Stimulated activated CD8-positive, alpha-beta memory T cell treated with anti-CD3 and anti-CD28 coated beads, Interleukin-4, amount 100 ng/mL, for 1 hour (primary cell): ENCODE measurements at places on chromosomes 13 and 19.

- no peak for DNase-seq
Measured at GRCh38 chr19:31254180-31254551, 95.1 kb downstream of the TSHZ3 start.

DNA sequence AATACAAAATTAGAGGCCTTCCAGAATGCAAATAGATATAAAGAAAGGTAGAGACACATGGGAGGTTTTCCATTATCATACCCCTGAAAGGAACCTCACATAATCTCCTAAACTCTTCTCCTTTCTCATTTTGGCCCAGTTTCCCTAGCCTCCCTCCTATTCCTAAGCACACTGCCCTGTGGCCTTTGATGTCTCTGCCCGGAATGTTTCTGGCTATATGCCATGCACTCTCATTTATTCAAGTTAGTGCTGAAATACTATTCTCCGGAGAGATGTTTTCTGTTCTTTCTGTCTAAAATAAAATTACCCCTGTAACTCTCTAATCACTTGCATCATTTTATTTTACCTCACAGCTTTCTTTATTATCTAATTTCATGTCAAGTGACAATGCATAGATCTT is 1287.7 kb downstream of the SLITRK5 start:
- DNase-seq = no peak

GRCh38 chr13:58963321-58963720 is 1200.4 kb downstream of the DIAPH3 start:
- no peak for DNase-seq

- DNase-seq = no peak
Measured at GRCh38 chr13:112165712-112166111, 98.8 kb downstream of the SOX1 start.

DNA sequence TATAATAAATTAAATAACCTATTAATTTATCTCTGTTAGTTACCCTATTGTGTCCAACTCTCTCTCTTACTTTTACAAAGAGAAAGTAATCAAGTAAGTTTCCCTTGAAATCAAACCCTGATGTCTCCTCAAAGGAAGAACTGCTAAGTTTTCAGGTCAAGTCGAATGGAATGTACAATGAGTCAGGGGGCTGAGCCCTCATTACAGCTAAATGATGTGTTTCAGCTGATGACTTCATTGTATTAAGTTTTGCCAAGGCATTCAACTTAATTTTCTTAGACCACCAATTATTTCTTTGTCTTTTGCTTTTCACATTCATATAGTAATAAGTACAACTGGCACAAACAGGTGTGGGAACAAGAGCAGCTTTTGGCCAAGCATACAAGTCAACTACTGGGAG is 54.7 kb upstream of the DCT start:
- no peak for DNase-seq

DNA sequence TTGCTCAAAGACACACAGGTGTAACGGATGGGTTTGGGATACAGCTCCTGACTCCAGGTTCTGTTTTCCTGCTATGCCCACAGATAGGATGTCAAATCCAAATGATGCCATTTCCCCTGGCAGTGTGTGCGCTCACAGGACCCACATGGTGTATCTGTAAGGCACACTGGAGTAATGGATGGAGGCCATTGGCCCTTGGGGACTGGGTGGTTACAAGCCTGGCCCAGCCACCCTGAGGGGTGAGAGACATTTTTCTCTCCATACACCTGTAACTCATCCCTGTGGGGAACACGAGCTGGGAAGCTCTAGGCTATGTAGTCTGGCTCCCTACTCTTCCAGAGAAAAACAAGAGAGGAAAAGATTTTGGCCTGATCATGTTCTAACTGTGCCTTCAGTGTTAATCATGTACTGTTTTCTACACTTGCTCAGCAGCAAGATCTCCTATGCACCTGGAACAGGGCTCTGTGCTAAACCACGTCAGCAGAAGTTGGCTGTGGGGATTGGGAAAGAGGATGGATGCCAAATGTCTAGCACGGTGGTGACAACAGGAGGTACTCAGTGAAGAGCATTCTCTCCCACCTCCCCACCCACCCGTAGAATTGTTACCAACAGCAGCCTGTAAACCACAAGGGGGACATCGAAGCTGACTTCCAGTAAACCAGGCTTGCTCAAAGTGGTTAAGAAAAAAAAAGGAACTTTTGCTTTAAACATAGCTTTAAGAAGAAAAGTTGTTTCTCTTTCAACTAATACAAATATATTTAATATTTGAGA is 237.0 kb downstream of the LACC1 start:
- no peak for DNase-seq

DNA sequence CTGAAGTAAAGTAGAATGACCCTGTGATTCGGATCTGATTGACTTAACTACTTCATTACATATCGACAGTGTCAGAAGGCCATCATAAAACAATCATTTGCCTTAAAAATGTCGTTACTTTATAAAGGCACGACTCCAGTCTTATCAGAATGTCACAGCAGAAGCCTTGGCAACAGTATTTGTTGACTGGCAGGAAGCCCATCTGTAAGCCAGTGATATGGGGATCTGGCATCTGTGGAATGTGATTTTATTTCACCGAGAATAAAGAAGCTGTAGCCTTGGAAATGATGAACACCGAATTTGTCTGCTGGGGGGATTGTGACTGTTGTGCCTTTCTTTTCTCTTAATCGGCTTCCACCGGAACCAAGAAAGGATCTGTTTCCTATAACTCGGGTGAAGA is 362.5 kb downstream of the TDRD3 start:
- no peak for DNase-seq

- DNase-seq = no peak
Measured at GRCh38 chr13:23570099-23570920, at the start of gene TNFRSF19. Gene TNFRSF19 (plus strand): TSS chr13:23570412. CDS start chr13:23590184, 19,772 bp downstream.

DNA sequence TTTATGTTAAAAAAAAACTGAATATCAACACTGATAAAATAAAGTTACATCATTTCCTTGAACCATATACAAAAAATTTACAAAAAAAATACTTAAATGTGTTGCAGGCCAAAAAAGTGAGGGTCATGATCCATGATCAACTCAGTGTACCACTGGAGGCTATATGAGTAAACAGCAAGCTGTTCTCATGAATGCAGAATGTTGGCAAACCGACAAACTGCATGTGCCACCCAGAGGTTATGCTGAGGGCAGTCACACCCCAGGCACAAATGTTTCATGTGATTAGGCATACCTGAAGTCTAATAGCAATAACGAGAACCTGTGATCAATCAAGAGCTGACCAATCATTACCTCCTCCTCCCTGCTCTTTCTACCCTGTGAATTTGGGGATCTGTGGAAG is 91.9 kb downstream of the ZNF431 start:
- no peak for DNase-seq

DNA sequence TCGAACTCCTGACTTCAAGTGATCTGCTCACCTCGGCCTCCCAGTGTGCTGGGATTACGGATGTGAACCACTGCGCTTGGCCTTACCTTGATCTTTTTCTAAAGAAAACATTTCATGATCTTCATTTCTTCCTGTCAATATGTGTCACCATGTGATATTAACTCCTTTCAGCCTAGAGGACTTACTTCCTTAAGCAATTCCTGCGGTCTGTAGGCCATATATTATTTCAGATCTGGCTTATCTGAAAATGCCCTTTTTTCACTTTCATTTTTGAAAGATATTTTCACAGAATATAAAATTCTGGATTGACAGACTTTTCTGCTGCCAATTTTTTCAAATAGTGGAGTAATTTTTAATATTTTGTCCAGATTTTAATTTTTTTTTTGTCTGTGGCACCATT is 2.0 kb upstream of the GPR32 start:
- DNase-seq = no peak

- no peak for DNase-seq
Measured at GRCh38 chr13:100128373-100128772, 39.5 kb downstream of the PCCA start.

DNA sequence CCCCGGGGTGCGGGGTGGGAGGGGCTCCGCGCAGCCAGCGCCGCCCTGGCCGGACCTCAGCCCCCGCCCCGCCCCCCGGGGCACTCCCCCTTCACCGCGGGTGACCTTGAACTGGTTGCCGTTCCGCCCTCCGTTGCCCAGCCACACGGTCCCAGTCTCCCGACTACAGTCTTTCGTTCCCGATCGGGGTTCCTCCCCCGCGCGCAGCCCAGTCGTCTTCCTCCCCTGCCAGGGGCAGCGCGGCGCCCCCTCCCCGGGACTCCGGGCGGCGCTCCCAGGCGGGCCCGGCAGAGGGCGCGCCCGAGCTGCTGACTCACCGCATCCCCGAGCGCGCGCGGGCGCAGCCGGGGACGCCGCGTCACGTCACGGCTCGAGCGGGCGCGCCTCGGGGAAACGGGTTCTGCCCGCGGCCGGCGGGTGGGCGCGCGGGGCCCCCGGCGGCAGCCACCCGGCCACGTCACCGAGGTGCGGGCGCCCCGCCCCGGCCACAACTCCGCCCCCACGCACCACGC is 459 bp downstream of the MIDN start:
- peak; percentile 70 for DNase-seq

- DNase-seq = no peak
Measured at GRCh38 chr19:34512254-34512822, 30.8 kb downstream of the WTIP start.

- DNase-seq = no peak
Measured at GRCh38 chr19:6424195-6424938, at the start of gene KHSRP. Gene KHSRP (minus strand): TSS chr19:6424811. CDS start chr19:6424701, 110 bp downstream.

GRCh38 chr19:4272894-4273293 is 6.2 kb upstream of the SHD start:
- no peak for DNase-seq

GRCh38 chr19:55855160-55855559 is 18.8 kb downstream of the NLRP4 start:
- DNase-seq = no peak

DNA sequence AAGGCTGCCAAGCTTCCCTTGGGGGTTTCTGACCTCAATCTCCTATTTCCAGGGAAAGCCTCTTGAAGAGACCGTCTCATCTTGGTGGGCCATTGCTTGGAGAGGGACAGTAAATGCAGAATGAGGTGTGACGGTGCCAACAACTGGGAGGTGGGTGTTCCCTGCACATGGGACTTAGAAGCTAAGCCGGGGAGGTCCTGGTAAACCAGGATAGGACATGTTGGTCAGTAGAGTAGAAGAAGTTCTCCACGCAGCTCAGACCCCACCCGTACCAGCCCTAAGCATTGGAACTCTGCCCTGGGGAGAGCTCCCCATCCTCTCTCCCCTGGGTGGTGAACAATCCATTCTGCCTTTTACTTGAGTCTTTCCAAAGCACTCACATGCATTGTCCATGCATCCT is 92.0 kb downstream of the SOX1 start:
- no peak for DNase-seq

GRCh38 chr13:79534596-79534995 is 53.6 kb downstream of the NDFIP2 start:
- DNase-seq = no peak

GRCh38 chr19:16125737-16126495 is 14.2 kb downstream of the RAB8A start:
- no peak for DNase-seq

- DNase-seq = no peak
Measured at GRCh38 chr13:25473864-25474263, 102.1 kb downstream of the ATP8A2 start.

DNA sequence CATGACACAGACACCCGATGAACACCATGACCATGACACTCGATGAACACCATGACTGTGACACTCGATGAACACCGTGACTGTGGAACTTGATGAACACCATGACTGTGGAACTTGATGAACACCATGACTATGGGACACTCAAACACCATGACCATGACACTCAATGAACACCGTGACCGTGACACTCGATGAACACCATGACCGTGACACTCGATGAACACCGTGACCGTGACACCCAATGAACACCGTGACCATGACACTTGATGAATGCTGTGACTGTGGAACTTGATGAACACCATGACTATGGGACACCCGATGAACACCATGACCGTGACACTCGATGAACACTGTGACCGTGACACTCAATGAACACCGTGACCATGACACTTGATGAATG is 31.5 kb downstream of the ZFR2 start:
- DNase-seq = no peak

GRCh38 chr13:73107481-73107880 is 48.7 kb downstream of the KLF5 start:
- no peak for DNase-seq

DNA sequence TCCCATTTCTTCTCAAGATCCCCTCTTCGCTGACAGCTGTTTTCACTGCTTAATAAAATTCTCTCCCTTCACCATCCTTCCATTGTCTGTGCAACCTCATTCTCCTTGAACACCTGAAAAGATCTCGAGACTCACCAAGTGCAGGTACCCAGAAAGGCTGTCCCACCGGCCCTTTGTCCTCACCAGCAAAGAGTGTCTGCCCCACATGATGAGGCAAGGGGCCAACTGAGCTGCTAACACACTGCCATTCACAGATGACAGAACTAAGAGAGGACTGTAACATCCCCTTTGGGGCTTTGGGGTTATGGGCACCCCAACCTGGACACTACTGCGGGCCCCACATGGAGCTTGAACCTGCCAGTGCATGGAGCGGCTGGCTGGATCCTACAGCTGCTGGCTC is 771.4 kb upstream of the MIR17HG start:
- no peak for DNase-seq

GRCh38 chr19:33941133-33941532 is 144.5 kb downstream of the KCTD15 start:
- DNase-seq = no peak

- DNase-seq = no peak
Measured at GRCh38 chr19:55092423-55093318, 17.0 kb downstream of the EPS8L1 start.

- DNase-seq = no peak
Measured at GRCh38 chr13:31605076-31605860, 134.1 kb upstream of the RXFP2 start.

- DNase-seq = no peak
Measured at GRCh38 chr19:46176116-46176860, 28.2 kb downstream of the IGFL2 start.

GRCh38 chr13:24613128-24613527 is 67.1 kb upstream of the ATP12A start:
- DNase-seq = no peak

DNA sequence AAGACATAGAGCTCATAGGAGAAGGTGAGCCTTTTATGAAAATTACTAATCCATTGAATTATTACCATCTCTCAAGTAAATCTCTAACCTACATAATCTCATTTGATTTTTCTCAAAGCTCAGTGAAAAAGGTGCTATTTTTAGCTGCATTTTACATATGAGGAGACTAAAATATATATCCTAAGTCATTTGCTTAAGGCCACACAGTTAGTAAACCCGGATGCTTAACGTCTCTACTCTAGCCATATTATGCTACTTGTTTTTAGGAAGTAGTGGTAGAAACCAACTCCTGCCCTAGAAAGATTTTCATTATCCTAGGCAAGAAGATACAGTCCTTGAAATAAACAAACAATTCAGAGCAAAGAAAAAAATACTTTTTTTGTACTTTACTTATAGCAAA is 108.9 kb downstream of the RBM26 start:
- DNase-seq = no peak

DNA sequence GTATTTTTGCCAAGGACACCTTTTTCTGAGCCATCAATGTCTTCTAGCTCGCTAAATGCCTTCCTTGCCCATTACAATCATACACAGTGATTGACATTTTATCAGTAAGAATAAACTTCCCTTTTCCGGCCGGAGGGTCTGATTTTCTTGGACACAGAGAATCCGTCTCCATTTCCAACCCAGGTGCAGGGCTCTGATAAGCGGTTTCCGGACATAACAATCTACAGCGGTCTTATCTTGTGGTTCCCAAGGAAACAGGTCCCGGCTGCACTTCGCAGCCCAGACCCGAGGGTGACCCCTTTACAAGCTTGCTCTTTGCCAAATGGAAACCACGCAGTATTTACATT is 5.1 kb upstream of the ZNF77 start:
- no peak for DNase-seq

- no peak for DNase-seq
Measured at GRCh38 chr13:76778853-76779252, 107.4 kb downstream of the KCTD12 start.

- DNase-seq = no peak
Measured at GRCh38 chr13:45315520-45316167, 25.3 kb downstream of the TPT1 start.
